Right forelimb (tissue), 1 donor: ENCODE measurements at places on chromosomes 4 and X.

DNA sequence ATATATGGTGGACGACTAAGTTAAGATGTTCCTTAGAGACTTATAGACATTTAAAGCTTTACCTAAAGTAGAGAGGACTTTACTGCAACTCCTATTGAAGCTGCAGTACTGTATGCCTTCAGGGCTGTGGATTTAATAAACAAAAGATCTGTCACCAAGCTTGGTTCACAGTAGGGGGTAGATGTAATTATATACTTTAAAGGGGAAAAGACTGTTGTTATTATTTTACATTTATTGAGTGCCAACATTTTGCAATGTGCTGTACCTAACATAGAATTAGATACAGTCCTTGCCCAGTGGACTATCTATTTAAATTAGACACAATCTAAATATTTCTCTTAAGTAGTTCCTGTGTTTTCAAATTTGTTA, 67.2 kb downstream of the SLIT2 start:
- no peak for DNase-seq

- DNase-seq, result peak; percentile 81
These were observed 15.8 kb downstream of the ZCCHC12 start for GRCh38 chrX:118839334-118839958.

- no peak for DNase-seq
These were observed 109.9 kb upstream of the FAM47C start for GRCh38 chrX:36898301-36898700.

DNA sequence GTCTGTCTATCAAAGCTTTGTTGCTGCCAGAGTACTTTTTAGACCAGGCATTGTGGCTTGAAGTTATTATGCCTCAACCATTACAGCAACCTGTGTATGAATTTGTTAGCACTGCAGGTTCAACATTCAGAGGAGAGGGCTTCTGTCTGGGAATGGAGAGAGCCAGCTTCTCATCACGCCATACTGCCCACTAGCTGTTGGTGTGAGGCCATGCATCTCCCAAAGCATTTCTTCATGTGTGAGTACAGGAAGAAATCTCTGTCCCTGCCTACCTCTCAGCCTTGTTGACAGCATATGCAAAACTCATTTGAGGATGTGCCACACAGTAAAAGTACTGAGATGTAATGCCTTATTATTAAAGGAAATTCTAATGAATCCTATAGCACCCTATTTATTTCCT, 76.9 kb upstream of the PPARGC1A start:
- DNase-seq, result no peak

- DNase-seq, result no peak
These were observed 155.7 kb downstream of the SNCA start for GRCh38 chr4:89681219-89681618.

DNA sequence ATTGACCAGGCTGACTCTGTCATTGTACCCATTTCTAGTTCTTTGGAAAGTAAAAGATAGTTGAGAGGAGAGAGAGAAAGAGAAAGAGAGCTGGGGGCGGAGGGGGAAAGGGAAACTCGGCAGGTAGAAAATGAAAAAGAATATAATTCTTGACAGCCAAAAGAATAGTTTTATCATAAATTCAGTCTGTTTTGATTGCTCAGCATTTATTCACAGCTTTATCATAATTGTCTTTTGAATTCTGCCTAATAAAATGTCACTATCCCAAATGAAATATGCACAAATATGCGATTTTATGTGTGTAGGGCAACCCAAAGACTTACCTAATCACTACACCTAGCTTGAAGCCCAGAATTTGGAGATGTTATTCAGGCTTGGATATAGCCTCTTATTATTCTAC, 1024.0 kb upstream of the PABPC4L start:
- DNase-seq, result no peak

- DNase-seq, result no peak
These were observed 12.4 kb upstream of the PIN4 start for GRCh38 chrX:72169008-72169728.

DNA sequence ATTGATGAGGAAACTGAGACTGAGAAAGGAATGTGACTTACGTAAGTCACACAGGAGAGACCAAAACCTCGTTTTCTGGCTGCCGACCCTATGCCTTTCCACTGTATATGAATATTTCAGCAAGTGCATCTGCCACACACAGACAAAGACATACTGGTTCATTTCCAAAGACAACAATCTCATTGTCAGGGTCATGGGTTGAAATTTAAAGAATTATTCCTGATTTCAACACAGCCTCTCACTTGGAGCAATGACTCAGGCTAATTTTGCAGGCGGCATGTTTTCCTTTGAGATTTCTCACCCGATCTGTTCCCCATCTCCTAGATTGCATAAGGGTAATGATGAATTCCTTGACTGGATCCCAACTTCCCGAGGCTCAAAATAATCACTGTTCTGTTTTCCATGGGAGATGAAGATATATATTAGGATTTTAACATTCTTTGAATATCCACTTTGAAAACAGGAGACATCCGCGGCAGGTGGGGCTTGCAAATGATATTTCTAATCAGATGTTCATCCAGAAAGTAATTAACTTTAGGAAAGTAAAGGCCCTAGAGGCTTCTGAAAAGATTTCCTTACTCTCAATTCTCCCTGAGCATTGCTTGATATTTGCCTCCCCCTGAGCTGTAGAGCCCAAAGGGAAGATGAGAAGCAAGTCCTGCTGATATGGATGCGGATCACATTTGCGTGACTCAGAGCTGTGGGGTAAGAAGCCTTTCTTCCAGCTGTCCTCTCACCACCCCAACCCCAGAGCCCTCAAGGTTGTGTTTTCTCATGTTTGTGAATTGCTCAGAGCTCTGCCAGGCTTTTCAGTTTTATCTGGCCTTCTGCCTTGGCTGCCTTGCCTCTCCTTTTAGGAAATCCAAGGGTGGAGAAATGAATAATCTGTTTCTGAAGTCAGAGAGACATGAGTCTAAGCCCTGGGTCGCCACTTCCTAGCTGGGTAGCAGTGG, 361.1 kb upstream of the BOD1L1 start:
- DNase-seq, result no peak

DNA sequence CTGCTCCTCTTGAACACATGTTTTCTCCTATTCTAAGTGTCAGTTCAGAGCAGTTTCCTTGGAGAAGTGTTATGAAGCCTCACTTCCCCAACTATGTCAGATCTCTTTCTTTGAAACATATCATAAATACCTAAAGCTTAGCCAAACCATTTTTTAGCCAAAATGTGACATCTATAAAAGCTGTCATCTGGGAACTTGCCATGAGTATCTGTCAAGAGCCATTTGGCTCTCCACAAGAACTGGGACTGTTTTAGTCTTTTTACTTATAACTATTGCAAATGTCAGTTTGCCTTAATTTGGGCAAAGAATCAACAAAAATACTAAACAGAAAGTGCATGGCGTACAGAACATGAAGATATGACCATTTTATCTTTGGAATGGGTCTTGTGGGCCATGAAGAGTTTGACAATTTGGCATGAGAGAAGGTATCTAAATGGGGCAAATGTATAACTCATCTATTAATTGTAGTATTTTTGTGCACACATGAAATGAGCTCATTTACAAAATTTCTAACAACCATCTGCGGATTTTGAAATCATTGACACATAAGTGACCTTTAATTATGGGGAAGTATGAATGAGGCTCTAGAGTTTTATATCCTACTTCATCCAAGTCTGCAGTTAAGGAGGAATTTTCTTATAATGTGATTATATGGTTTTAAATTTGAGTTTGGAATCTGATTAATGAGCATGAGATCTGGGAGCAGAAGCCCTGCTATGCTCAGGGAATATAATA, 129.1 kb upstream of the PACRGL start:
- DNase-seq, result no peak

DNA sequence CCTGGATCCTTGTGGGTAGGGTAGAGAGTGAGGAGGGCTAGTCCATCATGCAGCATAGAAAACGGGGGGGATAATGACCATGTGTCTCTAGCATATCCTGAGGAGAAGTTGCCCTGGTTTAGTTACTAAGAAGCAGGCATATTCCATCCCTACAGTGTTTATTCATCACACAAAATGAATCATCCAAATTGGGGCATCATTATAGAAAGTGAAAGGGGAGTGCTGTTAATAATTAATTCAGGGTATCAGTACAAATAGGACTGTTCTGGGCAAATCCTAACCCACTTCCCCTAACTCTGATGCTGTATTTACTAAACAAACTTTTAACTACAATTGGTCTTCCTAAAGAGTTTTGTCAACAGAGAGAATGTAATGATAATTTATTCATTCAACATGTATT, 281.1 kb upstream of the ARX start:
- DNase-seq, result no peak

- DNase-seq, result no peak
These were observed 619.2 kb downstream of the PDHA2 start for GRCh38 chr4:96459105-96459504.

DNA sequence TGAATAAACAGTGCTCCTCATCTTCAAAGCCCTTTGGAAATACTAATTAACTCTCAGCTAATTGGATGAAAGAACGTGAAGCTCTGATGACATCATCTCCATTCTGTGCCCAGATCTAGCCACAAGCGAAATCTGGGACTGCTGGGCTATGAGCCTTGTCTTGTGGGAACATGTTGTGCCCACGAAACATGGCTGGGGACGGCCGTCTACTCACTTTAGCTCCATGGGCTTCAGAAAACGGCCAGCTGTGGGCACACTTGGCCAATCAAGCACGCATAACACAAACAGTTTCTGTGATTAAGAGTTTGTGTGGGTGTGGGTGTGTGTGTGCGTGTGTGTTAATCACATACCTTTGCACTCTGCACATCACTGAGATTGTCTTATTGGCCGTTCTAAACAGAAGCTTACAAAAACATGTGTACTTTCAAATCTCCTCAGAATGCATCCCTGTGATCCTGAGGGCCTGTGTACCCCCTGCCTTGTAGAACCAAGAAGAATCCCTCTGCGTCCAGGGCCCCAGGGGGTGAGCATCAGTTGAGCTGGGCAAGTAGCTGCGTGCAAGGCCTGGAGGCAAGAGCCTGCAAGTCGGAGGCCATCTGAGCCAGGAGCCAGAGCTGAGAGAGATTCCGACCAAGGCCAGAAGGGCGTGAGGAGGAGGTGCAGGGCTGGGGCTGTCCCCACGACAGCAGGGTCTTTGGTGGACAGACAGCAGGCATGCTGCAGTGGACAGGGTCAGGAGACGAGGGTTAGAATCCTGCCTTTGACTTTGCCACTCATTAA, 18.7 kb upstream of the ZNF185 start:
- DNase-seq, result no peak
